Pulmonary artery endothelial cell (primary cell): ENCODE measurements at places on chromosomes 2 and 18. TPM values are rescaled to one million over a fixed set of nuclear protein-coding genes. Genes with fewer than 3 reads are reported as not detected.
A peak's percentile ranks its signal among the peaks of the same experiment; 100 is the strongest.

DNA sequence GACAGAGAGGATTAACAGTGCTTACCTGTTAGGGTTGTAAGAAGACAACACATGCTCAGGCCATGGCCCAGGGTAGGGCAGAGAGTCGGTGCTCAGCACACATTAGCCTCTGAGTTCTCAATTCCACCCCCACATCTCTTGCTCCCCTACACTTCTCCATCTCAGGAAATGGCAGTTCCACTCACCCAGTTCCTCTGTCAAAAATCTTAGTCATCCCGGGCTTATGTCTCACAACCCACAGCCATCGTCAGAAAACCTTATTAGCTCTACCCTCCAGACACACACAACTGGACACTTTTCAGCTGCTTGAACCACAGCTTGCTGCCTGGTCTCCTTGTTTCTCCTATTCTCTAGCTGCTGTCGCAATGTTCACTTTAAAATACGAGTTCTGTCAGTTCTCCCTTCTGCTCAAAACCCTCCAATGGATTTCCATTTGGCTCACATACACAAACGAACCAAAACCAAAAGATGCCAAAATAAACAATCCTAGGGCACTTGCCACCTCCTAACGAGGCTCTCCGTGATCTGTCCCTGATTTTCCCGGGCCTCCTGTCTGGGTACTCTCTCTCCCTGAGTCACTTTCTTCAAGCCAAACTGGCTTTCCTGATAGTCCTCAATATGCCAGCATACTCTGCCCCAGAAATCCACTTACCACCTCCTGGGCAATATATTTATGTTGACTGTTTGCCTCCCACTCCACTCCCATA, 89.7 kb downstream of the KCTD1 start:
- no peak for DNase-seq

GRCh38 chr18:53838746-53839145, 385.7 kb downstream of the MBD2 start:
- DNase-seq: no peak

GRCh38 chr2:122528958-122529705, 773.7 kb downstream of the TSN start:
- DNase-seq: no peak

GRCh38 chr2:235138339-235138738, 186.5 kb downstream of the SH3BP4 start:
- no peak for DNase-seq

DNA sequence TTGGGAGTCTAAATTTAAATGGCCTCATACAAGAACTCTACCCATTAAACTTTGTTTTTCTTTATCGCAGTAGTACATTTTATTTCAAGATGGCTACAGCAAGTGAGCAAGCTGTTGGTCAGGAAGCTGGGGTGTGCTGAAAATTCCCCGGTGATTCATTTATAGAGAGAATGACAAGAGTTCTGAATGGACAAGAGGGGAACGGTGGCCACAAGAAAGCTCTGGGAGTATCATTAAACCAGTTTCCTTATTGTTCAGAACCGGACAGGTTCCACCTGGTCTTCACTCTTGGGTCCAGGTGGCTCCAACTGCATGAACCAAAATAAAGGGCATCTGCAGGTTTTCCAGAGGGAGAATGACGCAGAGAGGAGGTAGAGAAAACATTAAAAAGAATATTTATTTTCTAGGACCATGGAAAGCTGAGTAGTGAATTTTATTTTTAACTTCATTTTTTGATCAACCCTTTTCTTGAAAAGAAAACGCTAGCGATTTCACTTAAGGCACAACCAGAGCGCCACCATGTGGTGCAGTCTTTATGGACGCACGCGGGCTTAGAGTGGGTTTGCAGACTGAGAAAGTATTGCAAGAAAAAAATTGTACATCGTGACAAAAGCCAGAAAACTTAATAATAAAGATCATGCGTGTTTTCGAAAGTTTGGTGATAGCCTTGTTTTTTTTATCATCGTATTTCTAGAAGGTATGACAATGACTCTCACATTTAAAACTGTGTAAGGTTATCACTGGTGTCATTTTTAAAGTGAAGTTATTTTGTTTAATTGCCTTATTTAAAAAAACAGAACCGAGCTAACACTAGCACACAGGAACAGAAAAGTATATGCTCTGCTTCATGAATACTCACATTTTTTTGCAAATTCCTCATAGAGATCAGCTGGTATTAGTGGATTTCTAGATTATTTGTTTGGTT, 97.9 kb upstream of the NOL4 start:
- peak; percentile 10 for DNase-seq

- DNase-seq: no peak
Observed at GRCh38 chr2:54891909-54892308, 158.3 kb downstream of the RTN4 start.

The TYMS gene
- 48.0 and 58.9 TPM in 2 replicates for total RNA-seq

The SERPINB13 gene
- not detected in 2 replicates for total RNA-seq

The HAAO gene
- total RNA-seq: 0.18 and 0.20 TPM in 2 replicates

The COLEC11 gene
- total RNA-seq: 0.13 and 0.35 TPM in 2 replicates

The SPRED2 gene
- total RNA-seq: 1.6 and 2.2 TPM in 2 replicates

The FAP gene
- total RNA-seq: 0.21 and 0.53 TPM in 2 replicates

The CIB4 gene
- not detected in 2 replicates for total RNA-seq
